Stomach (tissue), 19 donors: ENCODE measurements at places on chromosomes 6 and 20. TPM values are rescaled to one million over a fixed set of nuclear protein-coding genes. Genes with fewer than 3 reads are reported as not detected.

The LTB gene
- total RNA-seq = not detected

The OPRL1 gene
- total RNA-seq = not detected

The HSD17B8 gene
- total RNA-seq = 19.6 TPM

The PAX1 gene
- total RNA-seq = not detected

The FAM83C gene
- not detected for total RNA-seq

The DLK2 gene
- total RNA-seq = not detected

The EYS gene
- not detected for total RNA-seq

The TREML2 gene
- not detected for total RNA-seq

The SLC22A2 gene
- not detected for total RNA-seq

The BTNL2 gene
- total RNA-seq = not detected
